ENCODE measurements at places on chromosomes 4 and X. TPM values are rescaled to one million over a fixed set of nuclear protein-coding genes. Genes with fewer than 3 reads are reported as not detected.
A peak's percentile ranks its signal among the peaks of the same experiment; 100 is the strongest.

DNA sequence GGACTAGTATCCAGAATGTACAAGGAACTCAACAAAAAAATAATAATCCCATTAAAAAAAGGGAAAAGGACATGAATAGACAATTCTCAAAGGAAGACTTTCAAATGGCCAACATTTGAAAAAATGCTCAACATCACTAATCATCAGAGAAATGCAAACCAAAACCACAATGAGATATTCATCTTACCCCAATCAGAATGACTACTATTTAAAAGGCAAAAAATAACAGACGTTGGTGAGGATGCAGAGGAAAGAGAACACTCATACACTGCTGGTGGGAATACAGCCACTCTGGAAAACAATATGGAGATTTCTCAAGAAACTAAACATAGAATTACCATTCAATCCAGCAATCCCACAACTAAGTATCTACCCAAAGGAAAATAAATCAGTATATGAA, 133.1 kb downstream of the KDR start:
- no peak for DNase-seq

DNA sequence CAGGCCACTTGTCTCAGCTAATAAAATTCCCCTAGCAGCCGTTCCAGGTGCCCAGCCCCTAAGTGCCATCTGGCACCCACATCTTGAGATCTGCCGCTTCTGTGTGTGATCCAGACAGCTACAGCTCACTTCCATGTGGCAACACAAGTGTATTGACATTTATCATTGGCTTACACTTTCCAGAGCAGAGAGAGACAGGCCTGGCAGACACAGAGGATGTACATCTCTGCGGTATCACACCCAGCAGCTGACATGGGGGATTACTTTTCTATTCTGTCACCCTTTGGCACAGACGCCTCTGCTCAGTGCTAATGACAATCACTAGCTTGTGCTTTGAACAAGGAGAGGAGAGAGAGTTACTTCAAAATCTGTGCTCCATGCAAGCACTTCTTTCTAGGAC, 195.9 kb downstream of the KDR start:
- peak; percentile 55 for DNase-seq

DNA sequence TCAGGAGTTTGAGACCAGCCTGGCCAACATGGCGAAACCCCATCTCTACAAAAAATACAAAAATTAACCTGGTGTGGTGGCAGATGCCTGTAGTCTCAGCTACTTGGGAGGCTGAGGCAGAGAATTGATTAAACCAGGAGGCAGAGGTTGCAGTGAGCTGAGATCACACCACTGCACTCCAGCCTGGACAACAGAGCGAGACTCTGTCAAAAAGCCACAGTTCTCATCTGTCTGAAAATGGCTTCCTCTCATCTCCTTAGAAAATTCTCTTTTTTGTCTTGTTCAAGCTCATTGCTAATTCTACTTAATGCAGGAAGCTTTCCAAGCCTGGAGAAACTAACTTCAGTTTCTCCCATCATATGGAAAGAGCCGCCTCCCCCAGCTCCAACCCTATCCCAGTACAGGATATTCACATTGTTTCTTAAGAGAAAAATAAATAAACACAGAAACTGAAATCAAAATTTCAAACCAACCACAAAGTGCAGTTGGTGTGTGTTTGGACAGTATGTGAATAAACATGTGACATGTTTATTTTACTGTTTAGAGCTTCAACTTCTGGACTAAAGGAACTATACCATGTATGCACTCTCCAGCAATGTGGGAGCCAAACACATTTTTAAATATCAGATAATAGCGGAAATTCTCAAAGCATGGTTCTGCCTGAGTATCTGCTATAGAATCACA, 55.0 kb upstream of the GAB1 start:
- DNase-seq: no peak

DNA sequence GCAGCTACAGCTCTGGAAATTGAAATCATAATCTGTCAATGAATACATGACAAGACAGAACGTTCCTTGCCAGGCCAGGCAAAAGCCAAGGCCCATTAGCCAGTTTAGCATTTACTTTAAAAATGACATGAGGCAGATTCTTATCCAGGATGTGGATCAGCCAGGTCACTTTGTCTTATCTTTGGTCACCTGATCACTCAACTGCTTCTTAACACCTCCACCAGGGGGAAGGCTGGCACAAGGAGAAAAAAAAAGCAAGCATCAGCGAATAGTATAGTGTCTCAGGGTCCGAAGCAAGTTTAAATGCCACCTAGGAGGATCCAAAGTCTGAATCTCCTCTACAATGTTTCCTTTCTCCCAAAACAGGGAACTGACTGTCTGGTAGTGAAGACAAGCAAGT, 18.8 kb downstream of the ATP1B4 start:
- no peak for DNase-seq

- no peak for DNase-seq
These were observed 3.1 kb downstream of the MGST2 start for GRCh38 chr4:139668658-139669201.

GRCh38 chrX:22533898-22534297, 261.2 kb downstream of the CBLL2 start:
- no peak for DNase-seq

The SLC7A11 gene
- 4.4 TPM for polyA plus RNA-seq

The FHIP1A gene
- 1.3 TPM for polyA plus RNA-seq

The RAB9B gene
- 0.64 TPM for polyA plus RNA-seq

The HGFAC gene
- 0.37 TPM for polyA plus RNA-seq
